ENCODE measurements at places on chromosomes 13 and 19. TPM values are rescaled to one million over a fixed set of nuclear protein-coding genes. Genes with fewer than 3 reads are reported as not detected.

The URAD gene
- not detected for total RNA-seq

DNA sequence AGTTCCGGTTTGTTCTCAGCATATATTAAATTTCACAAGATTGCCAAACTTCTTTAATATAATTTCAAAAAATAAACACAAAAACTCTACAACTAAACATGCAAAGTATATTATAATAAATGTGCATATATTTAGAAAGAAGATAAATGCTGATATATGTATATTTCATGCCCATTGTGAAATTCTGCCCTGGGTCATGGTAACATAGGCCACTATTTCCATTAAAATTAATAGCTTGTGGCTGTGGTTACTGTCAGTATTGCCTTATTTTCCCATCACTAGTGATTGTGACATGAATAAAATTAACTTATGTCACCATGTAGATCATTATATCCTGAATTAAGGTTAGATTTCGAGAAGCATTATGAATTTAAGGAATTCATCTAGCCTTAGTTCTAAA, 410.9 kb downstream of the DACH1 start:
- DNase-seq = no peak

DNA sequence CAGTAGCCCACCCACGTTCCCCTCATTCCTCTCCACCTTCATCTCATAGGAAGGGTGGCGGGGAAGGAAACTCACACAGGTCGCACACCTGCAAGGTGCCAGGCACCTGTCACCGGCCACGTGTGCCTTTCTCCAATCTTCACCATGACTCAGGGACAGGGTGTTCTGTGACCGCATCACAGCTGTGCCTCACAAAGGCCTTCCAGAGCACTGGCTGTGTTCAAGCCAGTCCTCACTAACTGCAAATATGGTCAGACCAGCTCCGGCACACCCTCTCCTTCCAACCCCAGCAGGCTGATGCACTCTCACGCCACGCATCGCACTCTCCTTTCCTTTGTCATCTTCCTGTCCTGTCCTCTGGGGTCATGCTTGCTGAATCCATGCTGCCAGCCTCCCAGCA, 415.9 kb downstream of the IRS2 start:
- no peak for DNase-seq

The GJB2 gene
- total RNA-seq = 5.9 TPM

DNA sequence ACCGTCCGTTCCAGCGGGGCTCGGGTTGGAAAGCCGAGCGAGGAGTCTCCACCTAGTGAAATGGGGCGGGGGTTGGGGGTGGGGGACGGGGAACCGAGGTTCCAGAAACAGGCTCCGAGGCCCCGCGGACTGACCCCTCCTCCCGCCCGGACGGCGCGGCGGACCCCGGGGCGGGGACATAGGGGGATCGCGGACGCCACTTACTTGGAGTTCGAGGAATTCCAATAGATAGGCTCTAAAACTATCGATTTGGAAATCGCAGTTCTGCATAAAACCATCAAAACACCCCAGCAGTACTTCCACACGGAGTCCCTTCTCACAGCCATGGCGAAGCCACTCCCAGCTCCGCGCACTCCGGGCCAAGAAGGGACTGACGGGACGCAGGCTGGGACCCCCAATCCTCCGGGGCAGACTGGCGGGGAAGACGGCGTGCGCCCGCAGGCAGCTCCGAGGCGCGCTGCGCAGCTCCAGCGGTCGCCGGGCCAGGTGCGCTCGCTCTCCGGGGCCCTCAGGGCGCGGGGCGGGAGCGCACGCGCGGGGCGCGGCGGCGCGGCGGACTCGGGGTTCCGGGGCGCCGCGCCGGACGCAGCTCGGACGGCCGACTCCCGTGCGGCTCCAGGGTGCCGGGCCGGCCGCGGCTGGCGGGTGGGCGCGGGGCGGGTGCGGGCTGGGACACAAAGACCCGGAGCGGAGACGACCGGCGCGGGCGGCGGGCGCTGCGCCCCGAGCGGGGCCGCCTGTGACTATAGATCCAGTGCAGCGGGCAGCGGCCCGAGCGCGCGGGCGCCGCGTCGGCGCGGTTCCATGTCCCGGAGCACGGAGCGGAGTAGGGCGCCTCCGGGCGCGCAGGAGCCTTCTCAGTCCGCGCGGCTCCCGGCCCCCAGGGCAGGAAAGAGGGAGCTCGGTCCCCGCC, 567 bp downstream of the EFNB2 start:
- DNase-seq = peak; percentile 28

GRCh38 chr19:5099701-5100221, 130.8 kb downstream of the KDM4B start:
- no peak for DNase-seq

- no peak for DNase-seq
These were observed 33.0 kb downstream of the FGF9 start for GRCh38 chr13:21703846-21704245.

DNA sequence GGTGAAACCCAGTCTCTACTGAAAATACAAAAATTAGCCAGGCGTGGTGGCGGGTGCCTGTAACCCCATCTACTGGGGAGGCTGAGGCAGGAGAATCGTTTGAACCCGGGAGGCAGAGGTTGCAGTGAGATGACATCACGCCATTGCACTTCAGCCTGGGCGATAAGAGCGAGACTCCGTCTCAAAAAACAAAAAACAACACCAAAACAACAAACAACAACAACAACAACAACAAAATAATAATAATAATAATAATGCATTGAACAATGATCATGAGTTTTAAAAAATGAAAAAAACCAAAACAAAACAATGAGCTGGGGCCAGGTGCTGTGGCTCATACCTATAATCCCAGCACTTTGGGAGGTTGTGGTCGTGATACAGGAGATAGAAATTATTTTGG, 23.1 kb upstream of the HOMER3 start:
- no peak for DNase-seq

GRCh38 chr13:30159446-30159839, 147.9 kb downstream of the KATNAL1 start:
- peak; percentile 55 for DNase-seq

The ZNF100 gene
- 4.9 TPM for total RNA-seq

The MCF2L gene
- total RNA-seq = 32.0 TPM

- DNase-seq = no peak
These were observed 302.9 kb downstream of the DCT start for GRCh38 chr13:94176561-94176960.

GRCh38 chr19:310141-310651, 19.0 kb upstream of the PLPP2 start:
- DNase-seq = peak; percentile 62

DNA sequence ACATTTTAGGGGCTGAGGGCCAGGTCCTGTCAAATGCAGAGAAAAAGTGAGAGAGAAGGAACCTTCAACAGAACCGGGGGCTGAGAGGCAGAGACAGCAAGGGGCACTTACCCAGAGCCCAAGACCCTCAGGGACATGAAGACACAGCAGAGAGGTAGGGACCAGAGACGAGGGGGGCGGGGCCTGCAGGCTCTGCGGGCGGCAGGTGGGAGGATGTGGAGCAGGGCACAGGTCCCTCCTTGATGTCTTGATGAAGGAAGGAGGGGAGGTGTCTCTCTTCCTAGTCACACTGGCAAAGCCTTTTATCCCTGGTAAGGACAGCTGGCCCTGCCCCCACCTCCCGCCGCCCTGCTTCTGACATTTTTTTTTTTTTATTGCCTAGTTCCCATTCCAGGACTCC, at the start of gene KLK14:
KLK14 (minus strand) TSS at position 277 of the 400 bp plus-strand sequence; CDS start at position 4, 273 bp downstream.
- no peak for DNase-seq

DNA sequence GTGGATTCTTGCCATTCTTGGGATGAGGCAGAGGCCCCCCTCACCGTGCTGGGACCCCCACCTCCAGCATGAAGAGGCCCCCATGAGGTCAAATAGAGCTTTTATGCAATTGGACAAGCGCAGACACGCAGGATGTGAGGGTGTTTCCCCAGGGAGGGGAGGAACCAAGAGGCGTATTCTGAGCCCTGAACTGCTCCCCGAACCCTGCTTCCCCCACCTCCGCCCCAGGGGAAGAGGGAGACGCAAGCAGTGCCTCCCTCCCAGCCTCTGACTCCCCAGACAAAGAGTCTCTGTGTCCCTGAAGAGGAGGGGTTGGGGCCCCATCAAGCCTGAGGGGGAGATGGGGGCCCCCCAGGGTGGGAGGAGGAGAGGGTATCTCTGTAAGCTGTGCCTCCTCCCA, 1.3 kb upstream of the RDH8 start:
- no peak for DNase-seq

DNA sequence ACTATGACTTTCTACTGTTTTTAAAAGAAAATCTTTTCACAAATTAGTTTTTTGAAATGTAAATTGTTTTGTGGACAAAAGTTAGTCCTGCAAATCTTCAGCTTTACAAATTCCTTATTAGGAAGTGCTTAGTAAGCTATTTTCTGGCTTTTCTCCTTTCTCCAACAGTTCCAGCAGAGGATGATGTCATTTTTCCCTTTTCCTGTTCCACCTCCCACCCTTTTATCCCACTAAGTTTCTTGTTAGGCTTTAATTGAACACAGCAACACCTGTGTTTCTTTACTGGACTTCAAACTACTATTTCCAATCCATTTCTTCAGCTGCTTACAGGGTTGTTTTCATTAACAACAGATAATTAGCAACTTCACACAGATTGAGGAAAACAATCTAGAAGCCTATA, 389.2 kb downstream of the NDFIP2 start:
- DNase-seq = peak; percentile 35

The CRYL1 gene
- total RNA-seq = 41.6 TPM

The COL5A3 gene
- total RNA-seq = not detected

The NLRP7 gene
- 1.8 TPM for total RNA-seq

GRCh38 chr13:74182491-74182890, 48.3 kb upstream of the KLF12 start:
- DNase-seq = no peak

DNA sequence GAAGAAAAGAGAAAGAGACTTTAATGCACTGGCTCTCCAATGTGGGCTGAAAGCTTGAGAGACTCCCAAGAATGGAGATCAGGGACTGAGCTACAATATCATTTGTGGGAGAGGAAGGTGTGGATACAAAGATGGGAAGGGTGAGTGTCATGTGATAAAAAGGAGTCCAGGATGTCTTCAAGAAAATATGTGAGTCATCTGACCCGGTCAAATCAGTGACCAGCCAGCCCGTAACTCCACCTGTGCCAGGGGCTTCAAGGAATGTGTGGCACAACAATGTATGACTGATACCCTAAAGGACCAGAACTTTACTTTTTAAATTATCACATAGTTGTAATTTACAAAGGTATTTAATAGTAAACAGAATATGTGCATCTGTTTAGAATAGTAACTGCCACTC, 97.2 kb downstream of the DOCK9 start:
- DNase-seq = no peak

DNA sequence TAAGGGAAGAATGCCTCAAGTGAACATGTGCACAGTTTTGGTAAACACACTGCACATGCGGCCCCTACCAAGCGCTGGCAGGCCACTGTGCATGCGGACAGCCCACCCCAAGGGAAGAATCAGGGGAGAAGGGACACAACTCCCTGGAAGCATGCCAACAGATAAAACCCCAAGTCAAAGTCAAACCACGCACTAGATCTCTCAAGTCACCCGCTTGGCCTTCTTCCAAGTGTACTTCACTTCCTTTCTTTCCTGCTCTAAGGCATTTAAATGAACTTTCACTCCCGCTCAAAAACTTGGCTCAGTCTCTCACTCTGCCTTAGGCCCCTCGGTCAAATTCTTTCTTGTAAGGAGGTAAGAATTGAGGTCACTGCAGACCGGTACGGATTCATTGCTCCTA, 4.6 kb upstream of the RFXAP start:
- peak; percentile 57 for DNase-seq

GRCh38 chr19:29576046-29576606, 30.0 kb upstream of the POP4 start:
- DNase-seq = no peak

The CADM4 gene
- 40.5 TPM for total RNA-seq

DNA sequence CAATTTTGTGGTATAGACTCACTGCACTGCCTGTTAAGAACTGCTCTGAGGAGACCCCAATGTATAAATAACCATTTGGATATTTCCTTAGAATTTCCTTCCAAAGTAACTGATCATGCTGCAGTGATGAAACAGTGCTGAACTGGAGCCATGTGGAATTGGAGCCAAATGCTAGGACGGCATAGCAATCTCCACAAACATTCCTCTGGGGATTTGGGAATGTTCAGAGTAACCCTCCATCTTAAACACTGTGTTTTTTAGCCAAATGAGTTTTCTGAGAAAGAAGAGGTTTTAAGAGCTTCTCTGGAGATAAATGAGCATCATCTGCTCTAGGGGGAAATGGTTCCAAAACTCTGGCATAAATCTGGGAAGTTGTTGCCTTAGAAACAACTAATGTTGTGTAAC, 98.2 kb downstream of the OLFM4 start:
- DNase-seq = peak; percentile 68

DNA sequence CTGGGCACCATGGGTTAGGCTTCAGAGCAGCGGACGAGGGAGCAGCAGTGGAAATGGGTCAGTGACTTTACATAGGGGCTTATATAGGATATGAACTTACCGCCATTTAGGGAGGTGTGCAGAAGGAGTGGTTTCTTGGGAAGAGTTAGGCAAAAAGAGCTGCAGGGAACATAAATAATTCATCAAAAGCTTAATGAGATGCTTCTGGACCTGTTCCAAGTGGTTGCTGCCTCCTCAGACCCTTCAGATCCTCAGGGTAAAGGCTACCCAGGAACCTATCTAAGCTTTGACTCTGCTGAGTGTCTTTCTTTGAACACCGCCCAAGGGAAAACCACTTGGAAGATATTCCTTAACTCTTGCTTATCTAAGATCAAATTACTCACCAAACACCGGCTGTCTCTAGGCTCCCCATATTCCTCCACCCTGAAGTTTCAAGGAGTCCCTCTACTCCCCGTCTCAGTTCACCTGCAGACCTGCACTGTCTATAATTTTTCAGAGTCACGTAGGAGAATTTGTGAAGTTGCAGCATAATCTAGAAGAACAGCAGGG, at the start of gene IGFL4:
IGFL4 (minus strand) TSS at position 51 of the 549 bp plus-strand sequence; CDS start at position 11, 40 bp downstream.
- no peak for DNase-seq

The CYP4F3 gene
- total RNA-seq = not detected

DNA sequence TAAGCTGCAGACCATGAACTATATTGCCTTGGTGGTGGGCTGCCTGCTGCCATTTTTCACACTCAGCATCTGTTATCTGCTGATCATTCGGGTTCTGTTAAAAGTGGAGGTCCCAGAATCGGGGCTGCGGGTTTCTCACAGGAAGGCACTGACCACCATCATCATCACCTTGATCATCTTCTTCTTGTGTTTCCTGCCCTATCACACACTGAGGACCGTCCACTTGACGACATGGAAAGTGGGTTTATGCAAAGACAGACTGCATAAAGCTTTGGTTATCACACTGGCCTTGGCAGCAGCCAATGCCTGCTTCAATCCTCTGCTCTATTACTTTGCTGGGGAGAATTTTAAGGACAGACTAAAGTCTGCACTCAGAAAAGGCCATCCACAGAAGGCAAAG, 53.7 kb downstream of the CYSLTR2 start:
- no peak for DNase-seq

GRCh38 chr13:80436571-80437169, 95.7 kb upstream of the SPRY2 start:
- DNase-seq = no peak

GRCh38 chr13:102799426-102800144, 666 bp downstream of the BIVM start:
- DNase-seq = no peak

The PROZ gene
- not detected for total RNA-seq

DNA sequence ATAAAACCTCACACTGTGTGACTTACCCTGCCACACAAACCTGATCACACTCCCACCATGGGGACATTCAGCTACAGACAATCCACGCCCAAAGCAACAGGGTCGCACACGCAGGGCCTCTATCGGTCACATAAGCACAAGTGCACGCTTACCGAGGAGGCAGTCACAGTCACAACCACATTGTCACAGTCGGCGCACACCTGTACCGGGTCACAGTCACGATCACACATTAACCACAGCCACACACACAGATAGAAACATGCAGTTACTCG, 579 bp downstream of the ZNF566 start:
- DNase-seq = no peak
